ENCODE measurements at places on chromosomes 5 and 9.

DNA sequence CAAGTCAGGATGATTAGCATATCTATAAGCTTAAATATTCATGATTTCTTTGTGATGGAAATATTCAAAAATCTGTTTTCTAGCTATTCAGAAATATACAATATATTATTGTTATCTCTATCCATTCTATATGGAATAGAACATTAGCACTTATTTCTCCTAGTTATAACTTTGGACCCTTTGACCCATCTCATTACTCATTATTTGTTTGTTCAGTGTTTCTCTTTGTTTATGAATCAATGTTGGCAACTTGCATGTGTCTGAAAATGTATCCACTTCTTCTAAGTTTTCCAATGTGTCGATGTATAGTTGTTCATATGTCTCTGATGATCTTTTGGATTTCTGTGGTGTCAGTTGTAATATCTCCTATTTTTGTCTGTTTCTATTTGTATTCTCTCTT is 1059.3 kb downstream of the CDH9 start:
- no peak for DNase-seq

DNA sequence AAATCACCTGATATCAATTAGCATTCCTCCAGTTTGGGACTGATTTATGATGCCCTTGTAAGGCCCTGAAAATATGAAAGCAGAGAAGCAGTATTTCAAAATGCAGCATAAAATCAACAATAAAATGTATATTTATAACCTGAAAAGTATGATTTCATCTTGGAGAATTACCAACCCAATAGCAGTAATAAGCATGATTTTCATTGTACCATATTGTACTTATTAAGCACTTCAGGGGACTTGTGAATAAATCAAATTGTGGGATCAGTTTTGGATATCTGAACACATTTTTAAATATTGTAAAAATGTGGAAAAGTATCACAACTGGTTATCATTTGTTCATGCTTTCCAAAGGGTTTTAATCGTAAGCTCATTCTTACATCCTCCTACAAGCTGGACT is 250.8 kb downstream of the DMRT2 start:
- no peak for DNase-seq

DNA sequence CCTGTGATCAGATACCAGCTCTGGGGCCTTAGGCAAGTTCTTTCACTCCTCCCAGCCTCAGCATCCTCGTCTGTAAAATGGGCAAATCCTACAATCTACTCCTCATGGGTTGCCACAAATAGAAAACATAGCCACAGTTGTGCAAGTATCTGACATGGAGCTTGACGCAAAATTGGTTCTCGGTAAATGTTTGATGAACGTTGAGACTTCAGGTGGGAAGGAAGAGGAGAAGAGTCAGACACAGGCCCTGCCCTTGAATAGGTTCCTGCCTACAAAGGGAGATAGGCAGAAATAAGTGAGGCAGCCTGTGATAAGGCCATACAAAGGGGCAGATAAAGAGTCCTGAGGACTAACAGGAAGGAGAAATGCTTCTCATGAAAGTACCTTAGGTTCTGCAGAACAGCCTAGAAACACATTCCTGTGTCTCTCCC is 26.1 kb upstream of the CPEB4 start:
- no peak for DNase-seq

DNA sequence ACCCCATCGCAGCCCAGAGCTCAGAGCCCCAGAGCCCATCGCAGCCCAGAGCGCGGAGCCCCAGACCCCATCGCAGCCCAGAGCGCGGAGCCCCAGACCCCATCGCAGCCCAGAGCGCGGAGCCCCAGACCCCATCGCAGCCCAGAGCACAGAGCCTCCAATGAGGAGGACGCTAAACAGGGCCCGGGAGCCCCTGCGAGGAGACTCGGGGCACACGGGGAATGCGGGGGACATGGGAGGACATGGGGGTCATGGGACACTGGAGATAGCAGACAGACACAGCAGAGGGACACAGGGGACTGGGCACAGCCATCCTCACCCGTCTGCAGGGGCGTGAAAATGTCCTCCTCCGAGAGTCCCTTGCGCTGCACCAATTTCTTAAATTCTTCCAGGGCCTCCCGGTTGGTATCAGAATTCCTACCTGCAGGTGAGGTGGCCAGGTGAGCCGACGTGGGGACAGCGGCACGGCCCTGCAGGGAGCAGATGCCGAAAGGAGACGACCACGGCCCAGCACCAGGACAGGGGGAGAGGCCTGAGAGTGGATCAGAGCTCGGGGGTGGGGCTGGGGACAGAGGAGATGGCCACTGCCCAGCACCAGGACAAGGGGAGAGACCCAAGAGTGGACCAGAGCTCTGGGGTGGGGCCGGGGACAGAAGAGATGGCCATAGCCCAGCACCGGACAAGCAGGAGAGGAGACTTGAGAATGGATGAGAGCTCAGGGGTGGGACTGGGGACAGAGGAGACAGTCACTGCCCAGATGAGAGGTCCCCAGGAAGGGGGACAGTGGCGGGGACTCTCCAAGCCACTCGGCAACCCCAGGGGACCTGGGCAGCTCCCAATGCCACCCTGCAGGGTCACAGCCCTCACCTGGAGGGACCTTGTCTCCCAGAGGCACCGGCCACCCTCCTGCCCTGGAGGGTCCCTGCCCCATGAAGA is 2.8 kb downstream of the OBP2B start:
- no peak for DNase-seq
